ENCODE measurements at places on chromosomes 2 and 18.
A peak's percentile ranks its signal among the peaks of the same experiment; 100 is the strongest.

DNA sequence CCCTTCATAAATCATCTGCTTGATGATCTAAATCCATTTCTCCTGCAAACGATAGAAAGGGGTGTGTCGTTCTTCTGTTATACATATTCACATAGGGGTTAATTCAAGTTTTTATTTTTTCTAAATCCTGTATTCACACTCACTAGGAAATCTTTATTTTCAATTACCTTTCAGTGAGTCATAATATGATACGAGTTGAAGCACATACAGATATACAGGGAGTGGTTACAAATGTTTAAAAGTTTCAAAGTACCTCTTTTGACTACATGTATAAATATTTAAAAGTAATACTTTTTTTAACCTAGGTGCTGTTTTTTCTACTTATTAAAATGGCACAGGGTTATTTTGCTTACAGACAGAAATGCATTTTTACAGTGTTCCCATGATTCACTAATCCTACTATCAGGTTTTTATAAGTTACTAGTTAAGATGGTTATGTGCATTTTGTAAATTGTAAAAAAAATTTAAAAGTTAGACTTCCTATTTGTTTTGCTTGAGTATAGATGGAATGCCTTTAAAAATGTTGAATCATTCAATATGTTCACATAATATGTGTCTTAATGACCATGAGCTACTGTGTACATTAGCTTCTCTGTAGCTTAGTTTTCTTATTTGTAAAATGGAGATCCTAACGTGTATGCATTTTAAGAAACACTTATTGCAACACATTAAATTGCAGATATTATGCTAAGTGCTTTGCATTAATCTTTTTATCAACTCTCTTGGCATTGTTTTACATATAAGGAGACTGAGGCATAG, 1378.1 kb downstream of the DSC3 start:
- no peak for DNase-seq

DNA sequence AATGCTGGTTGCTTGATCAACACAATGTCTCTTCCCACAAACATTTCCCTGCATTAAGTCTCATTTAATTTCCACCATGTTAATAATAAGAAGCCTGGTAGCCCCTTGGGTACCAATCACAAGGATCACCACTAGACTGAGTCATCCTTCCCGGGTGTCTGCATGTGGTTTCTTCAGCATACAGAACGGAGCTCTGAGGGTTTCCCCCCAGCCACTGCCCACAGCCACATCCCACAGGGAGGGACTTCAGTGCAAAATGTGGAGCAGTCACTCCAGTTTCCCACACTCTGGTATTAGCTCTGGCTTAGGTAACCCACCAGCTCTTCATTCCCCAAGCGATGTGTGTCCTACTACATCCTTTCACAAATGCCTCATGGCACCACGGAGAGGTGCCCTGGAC, 42.7 kb upstream of the POLE4 start:
- no peak for DNase-seq

DNA sequence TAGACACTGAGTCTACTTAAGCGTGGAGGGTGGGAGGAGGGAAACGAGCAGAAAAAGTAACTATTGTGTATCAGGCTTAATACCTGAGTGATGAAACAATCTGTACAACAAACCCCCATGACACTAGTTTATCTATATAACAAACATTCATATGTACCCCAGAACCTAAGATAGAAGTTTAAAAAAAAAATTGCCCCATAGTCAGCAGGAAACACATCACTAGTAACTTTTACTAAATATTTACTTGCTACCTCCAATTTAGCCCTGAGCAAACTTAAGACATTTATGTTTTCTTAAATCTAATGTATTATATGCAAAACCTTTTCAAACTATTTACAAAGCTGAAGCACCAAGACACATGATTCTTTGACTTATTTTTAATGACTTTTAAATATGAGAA, 5.6 kb downstream of the REV1 start:
- DNase-seq: no peak

GRCh38 chr18:4960578-4960977, 236.5 kb downstream of the AKAIN1 start:
- DNase-seq: no peak

GRCh38 chr18:27685807-27686412, 491.0 kb downstream of the CDH2 start:
- DNase-seq: peak; percentile 40

DNA sequence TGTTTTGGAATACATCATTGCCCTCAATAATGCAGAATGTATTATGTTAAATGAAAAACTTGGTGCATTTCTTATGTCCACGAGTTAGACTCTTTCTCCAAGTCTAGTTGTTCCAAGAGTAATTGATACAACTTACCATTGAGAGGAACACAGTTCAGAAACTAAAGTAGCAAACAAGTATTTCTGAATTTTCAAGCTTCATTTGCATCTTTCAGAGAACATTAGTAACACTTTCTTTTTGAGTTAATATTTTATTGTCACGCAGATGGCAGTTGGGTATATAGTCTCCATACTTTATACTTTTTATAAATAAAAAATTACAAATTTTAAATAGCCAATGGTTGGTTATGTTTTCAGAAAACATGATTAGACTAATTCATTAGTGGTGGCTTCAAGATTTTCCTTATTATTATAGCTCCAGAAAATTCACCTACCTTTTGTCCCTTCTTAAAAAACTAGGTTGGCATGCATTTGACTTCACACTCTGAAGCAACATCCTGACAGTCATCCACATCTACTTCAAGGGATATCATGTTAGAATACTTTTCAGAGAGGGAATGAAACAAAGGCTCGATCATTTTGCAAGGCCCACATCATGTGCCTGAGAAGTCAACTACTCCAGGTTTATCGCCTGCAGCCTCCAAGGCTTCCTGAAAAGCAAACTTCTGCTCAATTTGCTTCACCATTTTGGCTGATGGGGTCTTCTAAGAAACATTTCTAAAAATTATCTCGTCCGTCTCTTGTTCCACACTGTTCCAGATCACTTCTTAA, 29.9 kb downstream of the LYPD6B start:
- DNase-seq: no peak

GRCh38 chr2:86275384-86275799, 62.0 kb downstream of the REEP1 start:
- no peak for DNase-seq

DNA sequence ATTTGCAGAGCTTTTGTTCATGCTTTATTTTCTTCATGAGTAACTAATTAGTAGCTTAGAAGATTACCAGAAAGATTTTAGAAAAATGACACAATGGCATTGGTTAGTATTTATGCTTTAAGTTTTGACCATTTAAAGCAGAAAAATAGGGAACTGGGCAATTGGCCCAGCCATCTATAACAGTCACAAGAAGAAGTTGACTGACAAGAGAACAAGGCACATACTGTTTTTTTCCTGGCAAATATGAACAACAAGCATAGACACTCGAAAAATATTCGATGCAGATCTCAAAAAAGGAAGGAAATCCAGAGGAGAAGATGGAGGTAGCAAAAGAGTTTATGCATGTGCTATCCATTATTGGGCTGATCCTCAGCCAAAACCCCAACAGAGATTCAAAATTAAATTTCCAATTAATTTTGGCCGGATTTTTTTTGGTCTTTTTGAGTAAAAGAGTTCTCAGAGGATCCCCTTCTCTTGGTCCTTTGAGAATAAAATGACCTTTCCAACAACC, 200.8 kb upstream of the SLC35G4 start:
- no peak for DNase-seq

- no peak for DNase-seq
These were observed 75.2 kb downstream of the NBAS start for GRCh38 chr2:15485949-15486348.

DNA sequence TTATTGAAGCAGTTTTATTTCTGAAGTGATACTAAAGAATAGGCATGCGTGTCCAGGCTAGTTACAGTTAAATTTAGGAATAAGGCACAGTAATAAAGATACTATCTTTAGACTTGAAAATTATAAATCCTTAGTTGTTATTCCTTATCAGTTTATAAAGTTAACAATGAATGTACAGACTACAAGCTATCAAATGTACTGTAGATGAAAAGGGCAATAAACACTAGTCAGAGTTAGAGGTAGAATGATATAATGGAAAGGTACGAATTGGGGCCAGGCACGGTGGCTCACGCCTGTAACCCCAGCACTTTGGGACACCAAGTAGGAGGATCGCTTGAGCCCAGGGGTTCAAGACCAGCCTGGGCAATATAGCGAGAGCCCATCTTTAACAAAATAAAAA, 3.9 kb downstream of the RBKS start:
- peak; percentile 16 for DNase-seq

DNA sequence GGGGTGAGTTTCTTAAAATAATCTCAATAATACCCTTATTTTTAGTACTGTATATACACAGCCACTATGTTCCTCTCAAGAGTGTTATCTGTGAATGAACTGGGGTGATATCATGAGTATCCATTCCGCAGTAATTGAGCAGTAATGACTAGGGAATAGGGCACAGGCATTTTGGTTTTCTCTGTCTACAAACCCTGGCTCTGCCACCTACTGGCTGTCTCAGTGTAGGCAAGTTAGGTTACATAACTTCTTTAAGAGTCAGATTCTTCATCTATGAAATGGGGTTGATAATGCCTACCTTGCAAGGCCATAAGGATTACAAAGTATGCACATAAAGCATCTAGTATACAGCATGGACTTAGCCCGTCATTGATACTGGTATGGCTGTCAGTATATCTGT, 555.8 kb downstream of the NRXN1 start:
- DNase-seq: no peak

GRCh38 chr2:181371782-181372645, 85.2 kb upstream of the ITGA4 start:
- DNase-seq: no peak

- DNase-seq: no peak
These were observed 104.3 kb downstream of the KCNH7 start for GRCh38 chr2:162734287-162734686.

- no peak for DNase-seq
These were observed 65.9 kb downstream of the IKZF2 start for GRCh38 chr2:213085538-213085937.

DNA sequence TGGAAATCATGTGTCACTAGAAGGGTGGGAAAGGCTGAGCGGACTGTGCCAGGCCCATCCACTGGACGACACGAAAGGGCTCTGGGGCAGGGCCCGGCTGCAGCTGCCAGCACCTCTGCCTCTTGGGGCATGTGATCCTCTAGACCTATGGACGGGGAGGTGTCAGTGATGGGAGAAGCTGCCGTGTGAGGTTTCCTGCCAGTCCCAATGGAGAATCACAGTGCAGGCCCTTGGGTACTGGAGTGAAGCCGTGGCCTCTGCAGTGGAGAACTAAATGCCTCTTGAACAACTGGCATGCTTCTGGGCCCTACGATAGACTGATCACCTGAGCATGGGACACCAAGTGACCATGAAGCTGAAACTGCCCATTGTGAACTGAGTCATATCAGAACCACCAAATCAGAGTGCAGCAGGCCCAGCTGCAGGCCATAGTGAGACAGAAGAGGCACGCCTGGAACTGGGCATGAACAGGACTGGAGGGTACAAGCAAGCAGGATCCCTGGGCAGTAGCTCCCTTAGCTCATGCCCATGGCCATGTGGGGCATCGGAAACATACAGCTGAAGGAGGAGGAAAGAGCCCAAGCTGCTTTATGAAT, 18.8 kb upstream of the RHOB start:
- no peak for DNase-seq

- DNase-seq: no peak
These were observed 22.3 kb downstream of the SEMA4F start for GRCh38 chr2:74676331-74676730.

- no peak for DNase-seq
These were observed 25.6 kb downstream of the RASGRP3 start for GRCh38 chr2:33502025-33502424.

DNA sequence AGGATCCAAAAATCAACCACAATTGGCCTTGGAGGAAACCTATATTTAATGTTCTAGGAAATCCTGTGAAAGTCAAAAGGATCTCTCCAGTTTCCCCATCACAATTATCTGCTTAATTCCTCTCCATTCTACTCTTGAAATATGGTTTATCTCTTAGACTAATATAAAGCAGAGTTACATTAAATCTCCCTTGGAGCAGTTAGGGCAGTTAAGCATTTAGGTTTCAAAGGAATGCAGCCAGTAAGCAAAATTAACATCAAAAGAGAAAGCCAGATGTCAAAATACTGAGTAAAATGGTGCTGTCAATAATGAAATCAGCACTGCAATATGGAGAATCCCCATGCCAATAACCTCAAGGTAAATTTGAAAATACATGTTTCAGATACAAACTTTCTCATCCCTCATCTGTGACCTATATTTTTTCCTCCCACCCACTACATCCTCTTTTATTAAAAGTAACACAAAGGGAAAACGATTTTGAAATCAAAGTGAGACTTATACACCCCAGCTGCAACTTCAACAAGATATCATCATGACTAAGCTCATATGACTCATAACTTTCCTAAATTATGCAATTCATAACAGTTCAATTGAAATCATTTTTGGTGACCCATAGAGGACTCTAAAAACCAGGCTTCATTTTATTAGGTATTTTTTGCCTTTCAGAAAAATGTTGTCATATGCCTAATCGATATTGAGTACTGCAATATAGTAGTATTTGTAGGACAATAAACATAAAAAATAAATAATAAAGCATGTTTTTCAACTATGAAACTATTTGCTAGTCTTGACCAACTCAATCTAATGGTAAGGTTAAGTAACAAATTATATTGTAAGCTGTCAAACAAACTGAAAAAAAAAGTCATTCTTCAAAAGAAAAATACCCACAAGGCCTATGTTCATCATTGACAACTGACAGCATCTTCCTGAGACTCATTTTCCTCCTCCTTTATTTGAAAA, 3.1 kb downstream of the ADAM17 start:
- DNase-seq: no peak

DNA sequence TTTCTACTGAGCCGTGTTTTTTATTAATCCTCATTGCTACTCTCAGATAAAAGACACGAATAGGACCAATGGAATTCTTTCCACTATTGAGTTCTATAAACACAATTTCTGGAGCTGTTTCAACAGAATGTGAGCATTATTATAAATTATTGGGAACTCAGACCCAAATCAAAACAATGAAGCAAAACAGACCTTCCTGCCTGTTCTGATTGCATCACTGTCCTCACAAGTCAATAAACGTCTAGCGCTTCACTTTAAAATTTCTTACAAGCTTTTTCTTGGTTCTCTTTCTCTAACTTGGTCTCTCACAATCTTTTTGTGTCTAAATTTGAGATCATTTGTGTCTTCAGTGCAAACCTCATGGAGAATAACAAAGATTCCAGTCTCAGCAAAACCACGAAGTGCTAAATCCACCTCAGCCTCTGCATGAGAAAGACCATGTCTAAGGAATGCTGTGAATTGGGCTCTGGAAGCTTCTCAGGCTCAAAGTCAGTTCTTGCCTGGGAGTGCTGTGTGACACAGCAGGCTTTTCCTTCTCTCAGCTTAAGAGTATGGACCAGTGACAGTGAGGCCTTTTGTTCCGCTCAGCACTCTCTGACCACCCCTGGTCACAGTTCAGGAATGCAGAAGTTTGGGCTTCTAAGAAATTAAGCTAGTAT, 22.8 kb downstream of the ARHGAP28 start:
- no peak for DNase-seq

GRCh38 chr2:148305476-148305875, 284.6 kb downstream of the MBD5 start:
- DNase-seq: no peak

Measured in BE2C (cell line).